ENCODE measurements at places on chromosomes 16 and 17. TPM values are rescaled to one million over a fixed set of nuclear protein-coding genes. Genes with fewer than 3 reads are reported as not detected.

Gene C1QL1
- not detected for total RNA-seq

DNA sequence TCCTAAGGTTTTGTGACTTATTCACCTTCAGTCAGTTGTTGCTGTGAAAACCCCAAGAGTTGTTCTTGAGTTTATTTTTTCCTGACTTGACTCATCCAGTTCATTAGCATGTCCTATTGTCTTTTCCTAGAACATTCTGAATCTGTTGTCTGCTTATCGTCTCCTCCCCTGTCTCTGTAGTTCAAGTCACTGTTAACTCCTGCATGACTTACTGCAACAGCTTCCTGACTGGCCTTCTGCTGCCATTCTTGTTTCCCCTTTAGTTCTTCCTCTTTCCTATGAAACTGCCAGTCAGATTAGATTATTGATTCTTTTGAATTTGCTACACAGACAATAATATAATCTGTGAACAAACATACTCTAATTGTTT, 161.5 kb downstream of the FTO start:
- DNase-seq = peak; percentile 61

DNA sequence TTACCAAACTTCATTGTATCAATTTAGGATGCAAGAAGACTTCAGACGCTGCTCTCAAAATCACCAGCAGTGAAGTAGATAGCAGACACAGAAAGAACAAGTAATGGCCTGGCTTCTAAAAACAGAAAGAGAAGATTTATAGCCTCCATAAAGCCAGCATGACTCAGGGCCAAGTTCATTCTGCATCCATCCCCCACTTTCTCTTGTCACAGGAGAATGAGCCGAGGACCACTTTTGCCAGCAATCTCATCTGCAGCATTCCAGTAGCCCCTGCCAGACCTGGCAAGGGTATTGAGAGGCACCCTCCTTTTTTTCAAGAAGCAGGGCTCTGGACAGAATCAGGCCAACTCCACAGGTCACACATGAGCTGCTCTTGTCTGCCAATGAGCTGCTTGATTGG, 355.4 kb upstream of the SOX9 start:
- peak; percentile 24 for DNase-seq

GRCh38 chr17:28523876-28524275, 17.7 kb downstream of the FOXN1 start:
- DNase-seq = no peak

DNA sequence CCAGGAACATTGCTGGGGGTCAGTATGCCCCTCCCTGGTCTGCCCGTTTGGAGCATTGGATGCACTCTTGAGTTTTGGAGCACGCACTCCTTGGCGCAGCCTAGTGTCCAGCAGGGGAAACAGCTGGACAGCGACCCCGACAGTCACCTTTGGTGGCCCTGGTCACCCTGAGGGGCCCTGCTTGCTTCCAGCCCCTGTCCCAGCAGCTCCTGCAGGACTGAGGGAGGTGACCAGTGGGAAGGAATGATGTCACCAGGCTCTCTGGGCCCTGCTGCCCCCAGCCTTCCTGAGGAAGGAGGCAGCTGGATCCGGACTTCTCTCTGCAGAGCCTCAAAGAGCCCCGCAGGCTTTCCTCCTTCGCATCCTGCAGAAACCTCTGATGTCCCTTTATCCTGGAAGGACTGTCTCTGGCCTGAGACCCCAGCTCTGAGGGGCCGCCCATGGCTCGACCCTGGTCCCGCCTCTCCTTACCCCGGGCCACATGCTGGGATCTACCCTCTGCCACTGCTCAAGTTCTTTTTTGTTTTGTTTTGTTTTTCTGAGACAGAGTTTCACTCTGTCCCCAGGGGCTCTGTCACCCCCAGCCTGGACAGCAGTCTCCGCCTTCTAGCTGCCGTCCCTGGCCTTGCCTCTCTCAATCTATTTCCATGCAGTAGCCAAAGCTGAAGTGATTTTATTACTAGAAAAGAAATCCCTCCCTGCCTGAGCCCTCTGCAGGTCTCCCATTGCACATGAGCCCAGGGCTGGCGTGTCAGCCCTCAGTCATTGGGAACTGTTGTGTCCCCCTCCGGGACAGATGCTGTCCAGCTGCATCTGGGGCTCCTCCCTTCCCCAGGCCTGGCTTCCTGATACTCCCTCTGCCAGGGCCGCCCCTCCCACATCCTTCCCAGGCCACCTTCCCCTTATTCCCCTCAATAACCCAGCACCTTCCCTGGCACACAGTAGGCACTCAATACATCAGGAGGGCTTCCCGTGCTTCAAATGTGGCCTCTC, 11.6 kb downstream of the ZSCAN10 start:
- no peak for DNase-seq

Data from astrocyte (in vitro differentiated cells and primary cell).